Upper lobe of left lung (tissue), 6 donors: ENCODE measurements at places on chromosomes 2 and 18. TPM values are rescaled to one million over a fixed set of nuclear protein-coding genes. Genes with fewer than 3 reads are reported as not detected.

GRCh38 chr2:235954281-235954680 is 213.9 kb downstream of the GBX2 start:
- no peak overlapping the region for H3K4me3 ChIP-seq
- no peaks in the 10 kb centered on the region for H3K4me1 ChIP-seq
- H3K36me3 ChIP-seq, result peaks cover 5% of the 10 kb centered on the region
- DNase-seq, result no peak

Gene SERPINB10
- total RNA-seq, result not detected

DNA sequence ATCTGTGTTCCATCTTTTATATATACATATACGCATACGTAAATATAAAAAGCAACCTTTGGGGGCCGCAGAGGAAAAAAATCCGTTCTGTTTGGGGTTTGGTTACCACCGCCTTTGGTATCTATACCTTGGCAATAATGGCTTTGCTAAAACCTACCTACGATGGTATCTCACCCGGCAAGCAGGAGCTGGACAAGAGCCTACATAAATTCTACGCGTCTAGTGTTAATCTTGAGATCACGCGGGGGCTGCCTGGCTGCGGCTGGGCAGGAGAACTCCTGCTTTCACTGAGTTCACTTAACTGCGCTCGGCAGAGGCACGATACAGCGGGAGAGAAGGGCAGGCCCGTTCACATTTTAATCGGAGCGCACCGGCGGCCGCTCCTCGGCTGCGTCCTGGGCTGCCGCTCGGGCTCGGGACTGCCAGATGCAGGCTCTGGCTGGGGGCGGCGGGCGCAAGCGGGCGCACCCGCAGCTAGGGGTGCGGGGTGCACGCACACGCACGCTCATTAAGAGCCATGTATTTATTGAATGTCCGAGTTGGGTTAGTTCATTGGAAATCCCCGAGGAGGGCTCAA is 1.7 kb upstream of the POU3F3 start:
- no peak overlapping the region for H3K27ac ChIP-seq
- peak overlapping the region; percentile 30 for H3K4me3 ChIP-seq
- no peak for DNase-seq

DNA sequence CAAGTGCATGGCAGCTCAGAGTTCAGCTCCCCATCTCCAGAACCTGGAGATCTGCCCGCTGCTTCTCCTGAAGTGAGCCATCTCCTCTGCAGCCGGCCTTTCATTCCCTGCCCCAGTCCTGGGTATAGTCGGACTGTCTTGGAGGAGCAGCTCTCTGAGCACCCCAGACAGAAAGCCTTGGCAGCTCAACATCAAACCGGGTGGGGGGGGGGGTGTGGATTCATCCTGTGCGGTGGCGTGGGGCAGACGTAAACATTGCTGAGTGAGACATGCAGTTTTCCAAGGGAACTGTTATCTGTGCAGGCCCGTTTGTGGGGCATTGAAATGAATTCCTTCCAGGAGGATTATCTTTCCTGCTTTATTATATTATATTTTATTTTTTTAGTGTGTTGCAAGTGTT is 125.9 kb upstream of the MYCN start:
- H3K4me3 ChIP-seq, result no peak overlapping the region
- no peaks in the 10 kb centered on the region for H3K27me3 ChIP-seq
- no peak overlapping the region for H3K27ac ChIP-seq
- DNase-seq, result no peak

DNA sequence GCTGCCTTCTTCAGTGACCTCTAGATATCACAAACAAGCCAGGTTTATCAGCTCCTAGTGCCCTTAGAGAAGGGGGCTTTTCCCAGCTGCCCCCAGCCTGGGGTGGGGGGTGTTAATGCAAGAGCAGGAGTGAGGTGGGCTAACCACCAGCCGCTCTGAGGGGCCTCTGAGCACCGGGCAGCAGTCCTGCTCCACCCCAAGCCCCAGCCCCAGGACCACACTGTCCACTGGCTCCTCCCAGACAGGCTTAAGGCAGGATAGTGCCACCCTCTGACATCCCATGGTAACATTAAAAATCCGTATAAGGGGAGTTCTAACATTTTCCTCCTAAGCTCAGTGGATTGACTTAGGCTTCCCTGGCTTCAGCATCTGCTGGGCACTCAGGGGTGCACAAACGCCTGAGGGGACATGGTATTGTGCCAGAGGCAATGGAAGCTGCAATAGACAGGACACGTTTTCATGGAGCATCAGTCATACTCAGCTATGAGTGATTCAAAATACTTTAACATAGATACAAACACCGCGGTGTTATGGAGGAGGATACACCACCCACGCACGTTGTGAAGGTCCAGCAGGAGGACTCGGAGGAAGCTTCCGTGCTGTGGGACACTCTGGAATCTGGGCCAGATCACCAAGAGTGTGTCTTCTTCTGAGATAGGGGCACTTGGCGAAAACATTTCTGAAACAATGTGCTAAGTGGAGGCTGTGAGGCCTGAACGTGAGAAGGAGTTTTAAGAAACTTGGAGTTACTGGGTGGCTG is 112.7 kb upstream of the EPC2 start:
- H3K4me3 ChIP-seq, result no peak overlapping the region
- no peaks in the 10 kb centered on the region for H3K27me3 ChIP-seq
- no peaks in the 10 kb centered on the region for H3K36me3 ChIP-seq

DNA sequence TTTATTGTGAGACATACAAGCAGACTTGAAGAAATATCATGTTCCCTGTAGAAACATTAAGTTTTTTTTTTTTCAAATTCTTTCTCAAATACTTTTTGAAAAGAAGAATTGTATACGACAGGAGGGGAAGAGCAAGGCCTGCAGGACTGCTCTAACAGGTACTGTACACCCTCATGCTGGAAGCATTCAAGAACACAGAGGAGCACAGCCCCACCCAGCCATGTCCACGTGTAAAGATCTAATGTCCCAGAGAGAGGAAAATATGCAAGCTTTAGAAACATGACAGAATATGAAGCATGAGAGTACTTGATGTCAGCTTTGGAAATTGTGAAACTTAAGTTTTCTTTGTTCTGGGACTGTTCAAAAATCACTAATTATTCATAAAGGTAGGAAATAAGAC is 191.6 kb downstream of the TTC32 start:
- no peak overlapping the region for H3K4me3 ChIP-seq
- no peaks in the 10 kb centered on the region for H3K36me3 ChIP-seq
- no peak for DNase-seq
- no peak overlapping the region for H3K27ac ChIP-seq

Gene ILKAP
- 42.7 TPM for total RNA-seq

DNA sequence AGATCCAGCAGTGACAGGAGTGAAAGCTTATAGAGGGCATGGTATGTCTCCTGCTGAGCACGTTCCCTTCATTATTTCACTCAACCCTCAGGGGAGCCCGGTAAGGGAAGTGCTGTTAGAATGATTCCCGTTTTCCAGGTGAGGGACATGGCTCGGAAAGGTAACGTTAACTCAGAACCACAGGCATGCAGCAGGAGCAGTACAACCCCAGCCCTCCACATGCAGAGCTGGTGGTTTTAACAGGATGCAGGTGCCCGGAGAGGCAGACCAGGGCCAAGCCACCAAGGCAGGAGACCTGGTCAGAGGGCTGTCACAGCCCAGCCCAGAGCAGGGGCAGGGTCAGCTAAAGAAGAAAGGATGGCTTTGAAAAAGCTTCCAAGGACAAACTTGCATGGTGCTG is 268.5 kb downstream of the SH3BP4 start:
- H3K4me3 ChIP-seq, result no peak overlapping the region
- H3K36me3 ChIP-seq, result no peaks in the 10 kb centered on the region
- no peak for DNase-seq
- H3K27me3 ChIP-seq, result no peaks in the 10 kb centered on the region
- H3K4me1 ChIP-seq, result no peaks in the 10 kb centered on the region
- no peak overlapping the region for H3K27ac ChIP-seq

- peaks cover 17% of the 10 kb centered on the region for H3K4me1 ChIP-seq
- no peaks in the 10 kb centered on the region for H3K36me3 ChIP-seq
- H3K4me3 ChIP-seq, result no peak overlapping the region
- no peak for DNase-seq
These were observed 6.2 kb downstream of the GGCX start for GRCh38 chr2:85554980-85555612.

Gene SEPTIN10
- total RNA-seq, result 89.2 TPM

GRCh38 chr18:2502394-2502793 is 68.9 kb downstream of the METTL4 start:
- no peaks in the 10 kb centered on the region for H3K36me3 ChIP-seq
- DNase-seq, result no peak
- no peaks in the 10 kb centered on the region for H3K4me1 ChIP-seq
- no peaks in the 10 kb centered on the region for H3K27me3 ChIP-seq
- H3K4me3 ChIP-seq, result no peak overlapping the region

- no peak for DNase-seq
These were observed 454.1 kb downstream of the MEIS1 start for GRCh38 chr2:66888791-66889631.

Gene MROH2A
- total RNA-seq, result not detected

DNA sequence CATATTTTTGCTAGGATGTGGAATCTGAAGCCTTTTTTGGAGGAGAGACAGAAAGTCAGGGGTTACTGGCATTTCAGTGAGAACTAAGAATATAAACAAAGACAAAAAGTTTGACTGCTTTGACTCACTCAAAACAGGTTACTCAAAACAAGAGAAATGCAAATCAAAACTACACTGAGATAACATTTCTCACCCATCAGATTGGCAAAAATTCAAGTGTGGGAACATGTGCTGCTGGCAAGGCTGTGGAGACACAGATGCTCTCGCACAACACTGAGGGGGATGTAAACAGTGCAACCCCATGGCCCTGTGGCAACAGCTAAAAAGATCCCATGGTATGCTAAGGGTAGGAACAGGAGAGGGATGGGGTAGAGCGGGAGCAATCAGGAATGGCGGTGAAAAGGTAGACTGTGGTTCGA is 86.6 kb downstream of the DTNB start:
- DNase-seq, result no peak
- H3K27me3 ChIP-seq, result no peaks in the 10 kb centered on the region
- H3K36me3 ChIP-seq, result no peaks in the 10 kb centered on the region
- H3K4me3 ChIP-seq, result no peak overlapping the region

DNA sequence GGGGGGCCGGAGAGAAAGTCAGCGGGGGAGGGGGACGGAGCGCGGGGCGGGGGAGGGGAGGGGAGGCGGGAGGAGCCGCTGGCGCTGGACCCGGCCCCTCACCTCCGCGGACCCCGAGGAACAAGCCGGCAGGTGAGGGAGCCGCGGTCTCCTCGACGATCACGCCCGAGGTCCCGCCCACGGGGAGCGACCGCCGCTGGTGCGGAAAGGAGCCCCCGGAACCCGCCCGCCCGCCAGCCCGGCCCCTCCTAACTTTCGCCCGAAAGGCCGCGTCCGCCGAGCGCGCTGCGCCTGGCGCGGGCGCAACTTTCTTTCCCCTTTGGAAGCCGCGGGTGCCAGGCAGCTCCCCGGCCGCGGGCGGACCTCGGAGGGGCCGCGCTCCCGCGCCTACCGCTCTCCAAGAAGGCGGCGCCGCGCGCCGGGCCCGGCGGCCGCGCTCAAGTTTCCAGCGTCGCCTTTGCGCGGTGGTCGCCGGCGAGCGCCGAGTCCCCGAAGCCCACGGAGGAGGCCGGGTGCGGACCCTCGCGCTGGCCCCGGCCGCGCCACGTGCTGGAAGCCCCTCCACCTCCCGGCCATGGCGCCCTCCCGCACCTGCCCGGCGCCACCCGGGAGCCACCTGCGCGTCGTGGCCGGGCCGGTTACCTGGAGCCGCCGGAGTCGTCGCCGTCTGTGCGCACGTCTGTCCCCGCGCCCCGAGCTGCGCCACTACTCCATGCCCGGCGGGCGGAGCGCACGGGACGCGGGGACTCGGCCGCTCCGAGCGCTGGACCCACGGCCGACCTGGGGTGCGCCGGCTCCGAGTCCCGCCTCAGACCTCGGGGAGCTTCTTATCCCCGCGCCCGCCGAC is at the start of gene ALKAL2:
ALKAL2 (minus strand) TSS at position 181 of the 847 bp plus-strand sequence. CDS start 256 bp downstream, outside the sequence.
- H3K4me3 ChIP-seq, result peak within 1 kb of the TSS; percentile 65
- peak; percentile 91 for DNase-seq
- H3K36me3 ChIP-seq, result no peaks in the 10 kb centered on the region
- peak within 1 kb of the TSS; percentile 19 for H3K27ac ChIP-seq
- H3K27me3 ChIP-seq, result peaks cover 17% of the 10 kb centered on the region

- H3K4me1 ChIP-seq, result no peaks in the 10 kb centered on the region
- no peak overlapping the region for H3K27ac ChIP-seq
- DNase-seq, result no peak
These were observed 116.6 kb downstream of the ATL2 start for GRCh38 chr2:38260469-38260868.

DNA sequence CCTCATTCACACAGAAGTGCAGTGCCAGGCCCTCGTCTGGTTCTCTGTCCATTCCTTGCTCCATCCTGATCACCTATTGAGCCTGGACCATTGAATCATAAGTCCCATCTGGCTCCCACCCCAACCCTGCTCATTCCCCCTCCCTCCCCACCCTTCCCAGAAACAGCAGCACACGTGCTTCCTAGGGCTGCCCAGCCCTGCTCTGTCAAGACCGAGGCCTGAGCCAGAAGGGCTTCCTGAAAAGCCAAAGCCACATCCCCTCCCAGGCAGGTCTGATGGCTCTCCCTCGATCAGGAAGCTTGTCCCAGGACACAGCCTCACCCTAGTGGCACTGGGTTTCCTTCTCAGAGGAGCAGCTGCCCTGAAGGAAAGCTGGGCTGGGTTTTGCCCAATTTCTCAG is 79.8 kb upstream of the FZD7 start:
- no peak overlapping the region for H3K4me3 ChIP-seq
- H3K36me3 ChIP-seq, result no peaks in the 10 kb centered on the region
- H3K4me1 ChIP-seq, result no peaks in the 10 kb centered on the region
- no peak overlapping the region for H3K27ac ChIP-seq

Gene TTC39C
- 30.4 TPM for total RNA-seq

DNA sequence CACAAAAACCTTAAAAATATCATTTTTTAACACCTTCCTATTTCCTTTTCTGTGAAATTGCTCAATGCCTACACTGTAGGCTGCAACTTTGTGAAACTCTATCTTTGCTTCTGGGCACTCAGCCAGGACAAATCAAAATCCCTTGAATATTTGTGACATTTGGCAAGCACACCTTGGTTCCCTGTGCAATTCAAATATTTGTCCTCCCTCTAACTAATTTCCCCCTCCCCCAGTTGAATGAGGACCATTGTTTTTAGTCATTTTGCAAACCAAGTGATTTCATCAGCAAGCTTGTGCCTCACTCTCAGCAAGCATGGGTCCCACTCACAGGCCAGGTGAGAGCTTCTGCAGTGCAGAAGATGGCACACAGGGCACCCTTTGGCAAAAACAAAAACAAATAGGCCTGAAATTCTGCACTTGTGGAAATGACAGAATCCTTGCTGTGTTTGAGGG is 541.5 kb downstream of the CNTNAP5 start:
- H3K27ac ChIP-seq, result no peak overlapping the region
- DNase-seq, result peak; percentile 62
- no peaks in the 10 kb centered on the region for H3K4me1 ChIP-seq
- H3K27me3 ChIP-seq, result no peaks in the 10 kb centered on the region
- H3K4me3 ChIP-seq, result no peak overlapping the region

Gene TMEM163
- total RNA-seq, result 19.3 TPM

DNA sequence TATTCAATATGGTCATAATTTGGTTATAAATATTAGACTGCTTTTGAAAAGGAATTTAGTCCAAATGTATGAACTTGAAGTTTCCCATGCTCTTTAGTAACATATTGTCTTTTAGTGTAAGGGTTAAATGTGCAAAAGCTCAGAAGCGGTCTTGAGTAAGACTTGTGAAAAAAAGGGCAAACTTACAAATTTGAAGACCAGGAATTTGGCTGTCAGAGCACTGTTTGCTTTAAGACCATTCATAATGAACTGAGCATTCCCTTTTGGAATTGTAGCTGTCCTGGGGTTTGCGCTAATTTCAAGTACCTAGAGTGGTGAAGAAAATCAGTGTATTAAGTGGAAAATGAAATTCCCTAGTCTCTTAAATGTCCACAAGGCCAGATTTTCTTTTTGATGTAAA is 6.9 kb upstream of the ZEB2 start:
- H3K4me3 ChIP-seq, result no peak overlapping the region
- no peaks in the 10 kb centered on the region for H3K27me3 ChIP-seq
- no peaks in the 10 kb centered on the region for H3K36me3 ChIP-seq
- peaks cover 18% of the 10 kb centered on the region for H3K4me1 ChIP-seq
- no peak overlapping the region for H3K27ac ChIP-seq
- DNase-seq, result no peak

Gene SRD5A2
- total RNA-seq, result 0.44 TPM

Gene LTBP1
- total RNA-seq, result 11.5 TPM
